ENCODE measurements at places on chromosomes 13 and 19.

DNA sequence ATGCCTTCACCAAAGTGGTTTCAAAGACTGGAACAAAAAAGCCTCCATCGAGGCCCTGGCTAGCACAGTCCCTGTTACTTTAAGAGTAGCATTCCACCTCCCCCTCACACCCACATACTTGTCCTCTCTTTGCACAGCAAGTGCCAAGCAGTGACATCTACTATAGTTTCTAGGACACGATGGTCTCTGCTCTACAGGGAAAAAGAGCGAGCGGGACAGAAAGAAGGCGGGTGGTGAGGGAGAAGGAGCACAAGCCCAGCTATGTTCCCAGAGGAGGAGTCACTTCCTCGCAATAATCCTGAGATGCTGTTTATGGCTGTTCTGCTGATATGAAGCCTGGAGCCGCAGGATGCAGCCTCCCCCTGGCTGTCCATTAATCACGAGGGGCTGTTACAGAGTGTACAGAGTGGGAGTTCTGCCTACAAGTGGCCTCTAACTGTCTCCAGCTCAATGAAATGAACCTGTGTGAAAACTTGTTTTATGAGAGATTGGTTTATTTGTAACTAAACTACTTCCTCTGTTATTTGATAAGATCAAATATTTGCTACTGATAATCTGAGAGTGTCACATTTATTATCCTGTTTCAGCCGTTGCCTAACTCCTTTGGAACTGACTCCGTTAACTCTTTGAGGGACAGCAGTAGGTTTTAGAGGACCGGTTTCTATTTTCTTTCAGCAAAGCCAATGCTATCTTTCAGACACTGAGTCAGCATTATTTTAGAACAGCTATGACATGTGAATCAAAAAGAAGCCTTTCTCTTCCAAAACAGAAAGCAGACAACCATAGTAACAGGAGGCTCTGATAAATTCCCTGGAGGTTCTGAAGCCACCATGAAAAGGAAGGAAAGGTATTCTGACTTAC is 208.0 kb downstream of the SPRY2 start:
- no peak for DNase-seq

- DNase-seq: peak; percentile 66
Observed at GRCh38 chr19:3516675-3517207, 10.6 kb downstream of the FZR1 start.

DNA sequence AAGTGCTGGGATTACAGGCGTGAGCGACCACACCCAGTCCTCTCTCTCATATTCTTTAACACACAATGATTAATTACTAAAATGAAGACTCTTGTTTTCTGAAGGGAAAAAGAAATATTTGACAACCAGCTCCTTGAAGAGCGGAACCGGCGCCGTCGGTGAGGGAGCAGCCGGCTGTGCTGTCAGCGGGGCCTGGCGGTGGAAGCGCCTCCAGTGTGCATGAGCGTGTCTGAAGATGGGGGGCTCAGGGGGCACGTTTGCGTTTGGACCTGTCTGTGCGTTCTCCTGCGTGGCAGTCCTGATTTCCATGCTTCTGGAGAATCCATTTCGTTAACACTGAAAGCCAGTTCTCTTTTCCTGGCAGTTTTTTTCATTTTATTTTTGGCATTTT is 7.3 kb upstream of the NDUFS7 start:
- no peak for DNase-seq

GRCh38 chr13:107035778-107036177 is 467.8 kb upstream of the ARGLU1 start:
- DNase-seq: no peak

GRCh38 chr13:114285166-114285808 is 3.9 kb downstream of the UPF3A start:
- DNase-seq: no peak

GRCh38 chr13:65260946-65261891 is 1968.9 kb downstream of the PCDH9 start:
- no peak for DNase-seq

- DNase-seq: no peak
Observed at GRCh38 chr19:19101540-19101939, 36.7 kb downstream of the TMEM161A start.

DNA sequence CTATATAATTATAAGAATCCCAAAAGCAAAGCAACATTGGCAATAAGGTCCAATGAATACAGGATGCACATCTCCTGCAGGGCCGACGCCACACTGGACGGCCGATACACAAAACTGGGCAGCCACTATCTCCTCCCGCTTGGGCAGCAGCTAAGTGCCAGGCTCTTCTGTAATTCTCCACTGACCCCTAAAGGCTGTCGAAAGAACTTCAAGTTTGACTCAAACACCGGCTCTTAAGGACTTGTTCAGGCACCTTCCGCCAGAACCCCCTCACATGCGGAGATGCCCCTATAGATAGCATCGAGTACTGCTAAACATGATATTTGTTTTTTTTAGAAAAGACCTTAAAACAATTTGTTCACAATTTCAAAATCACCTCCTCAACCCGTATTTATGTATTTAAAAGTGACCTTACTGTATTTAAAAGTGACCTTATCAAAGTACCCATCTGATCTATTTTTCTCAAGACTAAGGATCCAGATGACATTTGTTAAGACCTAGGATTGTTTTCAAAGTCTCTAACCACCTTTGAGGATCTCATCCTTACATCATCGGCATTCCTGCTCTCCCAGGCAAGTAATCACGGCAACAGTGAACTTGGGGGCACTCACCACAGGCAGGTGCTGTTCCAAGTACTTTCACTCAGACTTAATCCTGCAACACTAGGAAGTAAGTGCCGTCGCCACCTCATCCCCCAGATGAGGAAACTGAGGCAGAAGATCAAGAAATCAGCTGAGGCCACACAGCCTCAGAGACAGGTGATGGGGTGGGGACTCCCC is 77.8 kb downstream of the TUBGCP3 start:
- DNase-seq: no peak

GRCh38 chr13:110853235-110853721 is 61.6 kb downstream of the ANKRD10 start:
- no peak for DNase-seq

DNA sequence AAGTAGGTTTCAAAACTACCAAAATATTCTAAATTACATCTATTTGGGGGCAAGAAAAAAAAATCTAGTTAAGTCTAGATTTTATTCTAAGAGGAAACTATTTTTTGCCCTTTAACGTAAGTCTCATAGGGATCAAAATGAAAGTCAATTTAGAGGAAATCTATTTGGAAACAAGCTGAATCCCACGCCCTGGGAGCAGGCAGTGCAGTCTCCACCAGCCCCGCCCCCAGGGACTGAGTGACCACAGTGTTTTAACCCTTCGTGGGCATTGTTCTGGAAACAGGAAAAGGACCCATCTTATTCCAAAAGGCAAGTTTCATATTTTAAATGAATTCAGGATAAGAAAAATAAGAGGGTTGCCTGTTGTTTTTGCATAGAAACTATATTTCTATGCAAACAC is 209.7 kb downstream of the SPRY2 start:
- no peak for DNase-seq

GRCh38 chr13:73275163-73275562 is 216.4 kb downstream of the KLF5 start:
- no peak for DNase-seq

GRCh38 chr13:51647067-51647466 is 62.8 kb downstream of the WDFY2 start:
- DNase-seq: no peak

DNA sequence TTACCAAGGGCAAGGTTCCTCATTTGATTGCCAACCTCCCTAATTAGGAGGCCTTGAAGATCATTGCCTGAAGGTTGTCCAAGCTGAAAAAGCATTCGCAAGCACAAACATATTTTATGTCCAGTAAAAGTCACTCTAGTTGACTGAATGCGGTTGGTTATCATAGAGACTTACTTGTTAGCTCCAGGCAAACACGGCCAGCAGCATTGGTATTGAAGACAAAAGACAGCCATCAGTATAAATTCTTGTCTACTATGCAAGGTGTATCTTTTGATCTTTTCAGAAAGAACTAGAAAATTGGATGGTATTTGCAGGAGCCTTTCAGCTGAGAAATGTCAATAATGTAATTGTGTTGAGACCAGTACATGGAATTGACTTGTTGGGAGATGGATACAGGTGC is 129.9 kb downstream of the GPC6 start:
- no peak for DNase-seq

DNA sequence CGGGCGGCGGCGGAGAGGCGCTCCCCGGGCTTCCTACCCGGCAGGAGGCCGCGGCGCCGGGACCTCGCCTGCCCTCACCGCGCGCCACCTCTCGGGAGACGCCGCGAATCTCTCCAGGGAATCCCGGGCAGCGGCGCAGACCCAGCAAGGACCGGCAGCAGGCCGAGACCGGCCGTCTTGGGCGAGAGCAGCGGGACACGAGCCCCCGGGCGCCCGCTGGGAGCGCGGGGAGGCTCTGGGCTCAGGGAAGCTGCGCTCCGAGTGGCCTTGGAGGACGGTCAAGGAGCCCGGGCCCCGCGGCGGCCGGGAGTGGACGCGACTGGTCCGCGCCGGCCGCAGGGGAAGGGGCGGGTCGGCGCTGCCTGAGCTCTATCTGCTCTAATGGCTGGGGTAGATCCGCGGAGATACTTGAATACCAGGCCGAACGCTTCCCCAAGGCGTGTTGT is 14.7 kb downstream of the CDX2 start:
- DNase-seq: no peak

All from CD4-positive, alpha-beta T cell treated with Interleukin-17A for 4 hours (primary cell).